ENCODE measurements at places on chromosomes 7 and 10.

- H3K27ac ChIP-seq, result no peak overlapping the region
- H3K4me1 ChIP-seq, result no peaks in the 10 kb centered on the region
- H3K36me3 ChIP-seq, result no peaks in the 10 kb centered on the region
Observed at GRCh38 chr7:83599131-83599530, 49.8 kb downstream of the SEMA3E start.

DNA sequence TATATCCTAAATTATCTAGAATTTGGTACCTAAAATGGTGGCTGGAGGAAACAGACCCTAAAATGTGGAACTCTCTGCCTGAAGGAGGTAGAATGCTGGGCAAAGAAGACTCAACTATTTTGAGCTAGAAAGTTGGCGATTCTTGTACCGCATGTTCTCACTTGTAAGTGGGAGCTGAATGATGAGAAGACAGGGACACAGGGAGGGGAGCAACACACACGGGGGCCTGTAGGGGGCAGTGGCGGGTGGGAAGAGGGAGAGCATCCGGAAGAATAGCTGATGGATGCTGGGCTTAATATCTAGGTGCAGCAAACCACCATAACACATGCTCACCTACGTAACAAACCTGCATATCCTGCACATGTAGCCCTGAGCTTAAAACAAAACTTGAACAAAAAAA is 250.6 kb downstream of the CALN1 start:
- no peaks in the 10 kb centered on the region for H3K27me3 ChIP-seq
- DNase-seq, result no peak
- H3K4me3 ChIP-seq, result no peak overlapping the region
- H3K27ac ChIP-seq, result no peak overlapping the region
- no peaks in the 10 kb centered on the region for H3K36me3 ChIP-seq

DNA sequence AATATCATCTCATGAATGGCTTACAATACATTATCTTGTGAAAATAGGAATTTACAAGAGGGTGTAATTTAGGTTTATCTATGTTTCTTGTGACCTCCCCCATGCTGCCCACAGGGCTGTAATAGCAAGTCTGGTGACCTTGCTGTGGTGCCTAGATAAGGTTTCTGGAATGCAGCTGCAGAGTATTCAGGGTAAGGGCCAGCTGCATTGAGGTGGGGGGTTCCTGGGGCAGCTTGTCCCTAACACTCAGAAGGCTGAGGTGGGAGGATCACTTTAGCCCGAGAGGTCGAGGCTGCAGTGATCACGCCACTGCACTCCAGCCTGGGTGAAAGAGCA is 5.3 kb upstream of the DHTKD1 start:
- DNase-seq, result no peak
- no peaks in the 10 kb centered on the region for H3K36me3 ChIP-seq
- H3K4me1 ChIP-seq, result no peaks in the 10 kb centered on the region
- H3K27me3 ChIP-seq, result no peaks in the 10 kb centered on the region

DNA sequence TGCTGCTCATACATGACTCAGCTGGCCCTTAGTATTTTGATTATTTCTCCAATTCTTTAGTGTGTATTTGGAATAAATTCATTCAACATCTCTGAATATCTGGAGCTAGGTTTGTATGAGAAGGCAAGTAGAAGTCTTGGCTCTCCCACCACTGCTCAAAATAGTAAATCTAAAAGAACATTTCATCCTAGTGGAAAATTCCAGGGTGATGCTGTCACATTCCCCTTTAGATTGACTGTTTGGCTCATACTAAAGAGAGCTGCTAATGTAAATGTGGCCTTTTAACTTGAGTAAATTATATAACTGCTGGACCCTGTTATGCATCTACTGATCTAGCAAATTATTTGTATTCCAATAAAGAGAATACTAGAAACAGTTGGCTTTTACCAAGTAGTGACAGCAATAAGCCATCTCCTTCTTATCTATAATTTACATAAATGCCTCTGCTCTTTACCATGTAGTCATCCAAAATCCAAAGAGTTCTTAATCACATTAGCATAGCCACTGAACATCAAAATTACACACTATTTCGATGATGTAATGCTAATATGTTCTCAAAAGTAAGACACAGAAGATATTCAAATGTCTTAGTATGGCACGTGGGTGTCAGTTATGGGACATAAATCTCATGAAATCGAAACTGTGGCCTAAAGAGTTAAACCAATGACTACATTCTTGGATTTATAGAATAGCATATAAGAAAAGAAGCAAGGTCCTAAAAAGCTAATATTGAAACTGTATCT is 86.9 kb upstream of the KCND2 start:
- H3K36me3 ChIP-seq, result no peaks in the 10 kb centered on the region
- H3K27ac ChIP-seq, result no peak overlapping the region
- no peaks in the 10 kb centered on the region for H3K4me1 ChIP-seq
- H3K4me3 ChIP-seq, result no peak overlapping the region
- no peaks in the 10 kb centered on the region for H3K27me3 ChIP-seq

DNA sequence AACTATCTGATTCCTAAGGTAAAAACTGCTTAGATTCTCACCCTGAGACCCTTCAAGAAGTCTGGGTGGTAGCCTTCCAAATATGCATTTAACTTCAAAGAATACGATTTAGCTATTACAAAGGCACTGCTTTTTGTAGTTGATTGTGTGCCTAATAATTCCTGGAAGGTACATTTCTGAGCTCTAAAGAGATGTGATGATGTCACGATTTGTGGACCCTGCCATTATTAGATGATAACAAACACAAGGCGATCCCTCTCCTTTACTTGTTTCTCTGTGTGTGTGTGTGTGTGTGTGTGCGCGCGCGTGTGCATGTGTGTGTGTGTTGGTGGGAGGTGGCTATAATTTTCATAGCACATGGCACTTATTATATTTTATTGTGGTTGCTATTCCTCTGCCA is 70.9 kb downstream of the TFPI2 start:
- no peaks in the 10 kb centered on the region for H3K36me3 ChIP-seq
- no peak overlapping the region for H3K27ac ChIP-seq
- H3K4me1 ChIP-seq, result no peaks in the 10 kb centered on the region
- H3K4me3 ChIP-seq, result no peak overlapping the region
- no peaks in the 10 kb centered on the region for H3K27me3 ChIP-seq
- no peak for DNase-seq

DNA sequence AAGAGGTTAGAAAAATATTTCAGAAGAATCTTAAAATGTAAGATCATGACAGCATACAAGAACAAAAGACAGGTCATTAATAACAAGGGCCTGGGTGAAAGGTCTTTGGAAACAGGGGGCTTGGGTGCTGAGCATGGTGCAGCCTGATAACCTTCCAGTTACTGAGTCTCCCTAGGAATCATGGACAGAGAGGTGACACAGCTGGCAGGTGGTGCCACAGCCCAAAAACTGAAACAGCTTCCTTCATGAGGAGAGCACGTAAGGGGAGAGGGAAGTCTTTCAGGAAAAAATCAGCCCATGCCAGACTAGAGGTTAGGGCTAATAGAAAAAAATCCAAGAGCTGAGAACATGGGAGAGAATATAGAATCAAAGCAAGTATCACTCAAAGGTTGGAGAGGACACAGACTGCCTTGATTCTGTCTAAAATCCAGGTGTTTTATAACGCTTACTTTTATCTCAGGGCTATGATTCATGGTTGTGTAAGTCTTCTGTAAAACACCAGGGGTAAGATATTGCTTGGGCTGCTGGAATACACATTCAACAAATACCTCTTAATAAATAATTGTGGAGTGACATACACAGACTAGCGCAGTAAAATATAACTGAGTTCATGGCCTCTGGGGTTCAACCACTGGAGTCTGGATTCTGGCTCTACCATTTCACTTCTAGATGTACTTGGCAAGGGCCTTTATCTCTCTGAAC is 88.1 kb downstream of the SEMA3C start:
- H3K27me3 ChIP-seq, result no peaks in the 10 kb centered on the region
- H3K27ac ChIP-seq, result no peak overlapping the region

DNA sequence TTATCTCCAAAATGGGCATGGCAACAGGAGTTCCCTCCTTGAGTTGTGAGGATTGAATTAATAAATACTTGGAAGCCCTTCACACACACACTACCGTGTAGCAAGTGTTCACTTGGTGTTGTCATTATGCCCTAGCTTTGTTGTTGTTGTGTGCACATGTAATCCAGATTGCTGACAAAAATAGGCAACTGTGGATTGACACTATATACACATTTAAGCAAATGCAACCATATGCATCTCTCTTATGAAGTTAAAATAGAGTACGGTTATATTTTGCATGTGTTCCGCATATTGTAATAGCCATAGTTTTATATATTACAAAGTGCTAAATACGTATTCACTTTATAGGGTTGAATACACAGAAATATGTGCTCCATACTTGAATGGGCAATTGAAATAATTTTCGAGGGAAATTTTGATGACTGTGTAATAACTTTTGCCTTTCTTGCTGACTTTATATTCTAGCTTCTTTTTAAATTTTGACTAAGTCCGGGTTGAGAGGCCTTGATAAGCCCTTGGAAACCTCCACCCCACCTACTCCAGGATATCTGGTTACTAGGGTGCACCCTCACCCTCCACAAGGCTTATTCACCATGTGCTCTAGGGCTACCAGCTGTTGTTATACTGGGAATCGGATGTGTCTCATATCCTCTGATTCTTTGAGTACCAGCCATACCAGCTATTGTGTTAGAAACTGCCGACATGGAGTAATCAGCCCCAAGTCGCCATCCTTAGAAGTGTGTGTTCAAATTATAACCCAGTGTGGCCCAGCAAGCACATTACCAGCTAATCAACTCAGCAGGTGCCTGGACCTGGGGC is 265.0 kb downstream of the CAMK1D start:
- H3K27ac ChIP-seq, result no peak overlapping the region
- DNase-seq, result no peak
- H3K4me1 ChIP-seq, result no peaks in the 10 kb centered on the region
- H3K36me3 ChIP-seq, result no peaks in the 10 kb centered on the region
- H3K27me3 ChIP-seq, result no peaks in the 10 kb centered on the region
